Stimulated activated CD8-positive, alpha-beta memory T cell treated with anti-CD3 and anti-CD28 coated beads, Interleukin-2, amount 100 ng/mL, for 48 hours (primary cell): ENCODE measurements at places on chromosomes 6 and 20.

DNA sequence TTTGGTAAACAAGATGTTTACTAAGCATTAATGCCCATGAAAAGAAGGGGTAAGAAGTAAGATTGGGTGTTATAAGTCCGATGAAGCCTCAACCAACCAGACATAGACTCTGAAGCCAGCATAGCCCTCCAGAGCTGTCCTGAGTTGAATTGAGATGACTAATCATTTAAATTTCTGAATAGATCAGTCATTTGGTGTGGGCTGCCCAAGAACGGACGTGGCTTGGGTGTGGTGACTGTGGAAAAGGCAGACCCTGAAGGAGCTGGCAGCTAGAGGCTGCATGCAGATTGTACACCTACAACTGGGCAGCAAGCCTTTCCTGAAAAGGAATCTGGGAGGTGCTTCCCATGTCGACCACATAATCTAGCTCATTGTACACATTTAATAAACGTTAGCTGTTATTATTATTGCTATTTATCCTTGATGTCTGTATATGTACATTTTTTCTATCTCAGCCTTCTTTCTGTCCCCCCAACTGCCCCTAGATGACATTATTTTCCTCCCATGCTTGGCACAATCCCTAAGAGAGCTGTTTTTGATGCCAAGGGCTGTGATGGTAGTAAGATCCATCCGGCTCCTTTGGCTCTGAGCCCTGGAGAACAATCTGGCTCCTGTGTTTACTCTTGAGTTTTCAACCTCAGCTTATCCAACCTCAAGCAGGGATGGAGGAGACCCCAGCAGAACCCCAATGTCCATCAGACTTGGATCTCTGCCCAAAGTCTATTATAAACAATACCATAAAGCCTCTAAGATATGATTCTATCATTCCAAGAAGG is 57.6 kb upstream of the JAG1 start:
- no peak for DNase-seq

- no peak for DNase-seq
Observed at GRCh38 chr6:146389740-146390139, 153.9 kb upstream of the RAB32 start.

DNA sequence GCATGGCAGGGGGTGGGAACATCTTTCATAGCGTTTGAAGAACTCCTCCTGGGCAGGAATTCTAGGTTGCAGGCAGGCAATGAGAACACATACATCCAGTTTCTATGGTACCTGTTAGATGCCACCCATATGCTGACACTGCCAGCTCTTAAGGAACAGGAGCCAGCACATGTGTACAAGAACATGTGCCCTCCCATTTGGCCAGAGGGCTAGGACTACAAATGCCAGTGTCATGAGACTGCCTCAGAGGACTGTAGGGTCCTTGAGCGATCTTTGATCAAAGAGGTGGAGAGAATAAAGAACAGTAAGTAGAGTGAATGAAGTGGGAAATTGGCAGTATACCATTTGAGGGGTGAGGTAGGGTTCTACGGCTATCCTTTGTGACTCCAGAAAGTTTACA is 45.8 kb downstream of the GCLC start:
- no peak for DNase-seq

DNA sequence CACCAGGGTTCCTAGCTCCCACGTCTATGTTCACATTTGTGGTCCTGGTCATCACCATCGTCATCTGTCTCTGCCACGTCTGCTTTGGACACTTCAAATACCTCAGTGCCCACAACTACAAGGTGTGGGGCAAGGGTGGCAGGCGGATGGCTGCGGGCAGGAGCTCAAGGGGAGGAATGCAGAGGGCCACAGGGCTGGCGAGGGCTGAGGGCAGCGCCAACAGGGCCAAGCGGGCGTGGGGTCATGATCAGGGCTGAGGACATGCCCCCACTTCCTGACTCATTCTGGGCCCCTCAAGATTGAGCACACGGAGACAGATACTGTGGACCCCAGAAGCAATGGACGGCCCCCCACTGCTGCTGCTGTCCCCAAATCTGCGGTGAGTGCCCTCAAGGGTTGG is 4.6 kb upstream of the CAPN11 start:
- no peak for DNase-seq

- no peak for DNase-seq
Observed at GRCh38 chr6:90369024-90369519, 72.4 kb upstream of the BACH2 start.

GRCh38 chr20:7585126-7585679 is 355.1 kb downstream of the HAO1 start:
- no peak for DNase-seq

DNA sequence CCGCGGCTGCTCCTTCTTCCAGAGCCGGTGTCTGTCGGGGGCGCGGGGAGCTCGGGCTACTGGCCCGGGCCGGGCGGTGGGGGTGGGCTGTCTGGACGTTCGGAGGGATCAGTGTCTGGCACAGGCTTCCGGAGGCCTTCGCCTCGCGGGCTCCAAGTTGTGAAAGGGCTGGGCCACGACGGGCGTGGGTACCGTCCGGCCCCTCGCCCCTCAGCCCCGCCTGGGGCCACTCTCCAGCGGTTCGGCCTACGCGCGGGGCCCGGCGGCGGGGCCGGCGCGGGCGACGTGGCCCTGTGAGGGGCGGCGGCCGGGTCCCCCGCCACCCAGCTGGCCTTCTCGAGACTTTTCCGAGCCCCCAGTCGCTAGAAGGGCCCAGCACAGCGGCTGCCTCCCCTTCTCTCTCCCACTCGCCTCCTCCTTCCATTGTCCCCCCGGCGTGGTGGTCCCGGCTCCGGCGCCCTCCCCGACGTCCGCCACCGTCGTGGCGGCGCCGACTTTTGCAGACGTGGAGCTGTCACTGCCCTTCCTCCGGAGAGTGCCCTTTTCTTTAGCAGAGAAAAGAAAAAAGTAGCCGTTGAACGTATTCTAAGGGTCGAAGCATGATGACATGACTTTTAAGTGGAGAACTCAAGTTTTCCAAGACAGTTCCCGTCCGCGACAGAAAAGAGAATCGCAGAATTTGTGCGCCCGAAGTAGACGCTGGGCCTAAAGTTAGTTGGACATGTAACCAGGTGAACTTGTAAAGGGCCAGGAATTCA is 571 bp downstream of the ITCH start:
- no peak for DNase-seq

GRCh38 chr6:1136415-1136774 is 175.5 kb upstream of the FOXQ1 start:
- DNase-seq, result no peak

- DNase-seq, result no peak
Observed at GRCh38 chr6:170522565-170523183, 30.4 kb downstream of the PSMB1 start.

DNA sequence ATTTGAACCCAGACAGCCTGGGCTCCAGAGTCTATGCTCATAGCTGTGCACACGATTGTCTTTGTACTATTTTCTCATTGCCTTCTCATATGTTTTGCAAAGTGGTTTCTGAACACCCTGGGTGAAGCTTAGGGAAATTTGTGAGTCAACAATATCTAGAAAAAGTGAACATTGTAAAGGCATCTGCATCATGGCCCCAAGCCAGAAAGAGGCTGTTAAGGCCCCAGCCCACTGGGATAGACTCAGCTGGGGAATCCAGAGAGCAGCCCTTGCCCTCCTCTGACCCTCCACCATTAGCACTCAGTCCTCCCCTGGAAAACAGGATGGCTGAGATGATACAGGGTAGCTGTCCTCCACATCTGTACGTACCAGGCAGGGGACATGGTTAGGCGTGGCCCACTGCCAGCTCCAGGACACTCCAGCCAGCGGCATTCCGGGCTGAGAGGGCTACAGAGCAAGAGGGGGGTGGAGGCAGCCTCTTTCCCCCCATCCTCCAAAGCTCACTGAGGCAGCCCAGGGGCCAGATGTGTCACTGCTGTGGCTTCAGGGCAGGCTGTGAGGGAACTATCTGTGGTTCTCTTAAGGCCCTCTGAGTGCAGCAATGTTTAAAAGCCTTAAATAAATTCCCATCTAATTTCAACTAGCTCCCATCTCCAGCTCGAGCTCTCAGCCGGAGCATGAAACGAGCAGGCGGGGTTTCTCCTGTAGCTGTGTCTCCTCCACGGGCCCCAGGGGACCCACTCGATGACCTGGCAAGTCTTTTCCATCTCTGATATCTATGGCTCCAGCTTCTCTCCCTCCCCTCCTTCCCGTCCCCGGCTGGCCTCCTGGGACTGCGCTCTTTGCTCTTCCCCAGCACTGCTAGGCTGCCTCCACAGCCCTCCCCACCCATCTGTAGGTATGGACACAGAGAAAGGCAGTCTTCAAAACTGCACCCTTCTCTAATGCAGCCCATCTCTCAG is 209.4 kb upstream of the LRFN2 start:
- no peak for DNase-seq

- no peak for DNase-seq
Observed at GRCh38 chr6:15924893-15925292, 204.0 kb upstream of the MYLIP start.

- DNase-seq, result no peak
Observed at GRCh38 chr6:10316373-10316721, 98.5 kb downstream of the TFAP2A start.

DNA sequence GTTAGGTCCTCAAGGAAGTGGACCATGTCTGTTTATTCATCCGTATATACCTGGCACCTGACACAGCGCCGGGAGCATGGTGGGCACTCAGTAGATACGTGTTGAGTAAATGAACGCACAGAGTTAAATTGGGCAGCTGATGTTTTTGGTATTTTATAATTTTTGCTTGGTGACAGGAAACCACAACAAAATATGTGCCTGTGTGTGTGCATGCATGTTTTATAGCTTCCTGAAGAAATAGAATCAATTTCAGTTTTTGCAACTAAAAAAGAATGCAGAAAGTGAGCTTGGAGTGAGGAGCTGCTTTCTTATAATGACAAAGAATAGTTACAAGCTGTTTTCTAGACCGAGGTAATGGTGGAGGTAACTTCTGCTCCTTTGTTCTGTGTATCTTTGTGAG is 91.4 kb downstream of the PLCB4 start:
- no peak for DNase-seq

DNA sequence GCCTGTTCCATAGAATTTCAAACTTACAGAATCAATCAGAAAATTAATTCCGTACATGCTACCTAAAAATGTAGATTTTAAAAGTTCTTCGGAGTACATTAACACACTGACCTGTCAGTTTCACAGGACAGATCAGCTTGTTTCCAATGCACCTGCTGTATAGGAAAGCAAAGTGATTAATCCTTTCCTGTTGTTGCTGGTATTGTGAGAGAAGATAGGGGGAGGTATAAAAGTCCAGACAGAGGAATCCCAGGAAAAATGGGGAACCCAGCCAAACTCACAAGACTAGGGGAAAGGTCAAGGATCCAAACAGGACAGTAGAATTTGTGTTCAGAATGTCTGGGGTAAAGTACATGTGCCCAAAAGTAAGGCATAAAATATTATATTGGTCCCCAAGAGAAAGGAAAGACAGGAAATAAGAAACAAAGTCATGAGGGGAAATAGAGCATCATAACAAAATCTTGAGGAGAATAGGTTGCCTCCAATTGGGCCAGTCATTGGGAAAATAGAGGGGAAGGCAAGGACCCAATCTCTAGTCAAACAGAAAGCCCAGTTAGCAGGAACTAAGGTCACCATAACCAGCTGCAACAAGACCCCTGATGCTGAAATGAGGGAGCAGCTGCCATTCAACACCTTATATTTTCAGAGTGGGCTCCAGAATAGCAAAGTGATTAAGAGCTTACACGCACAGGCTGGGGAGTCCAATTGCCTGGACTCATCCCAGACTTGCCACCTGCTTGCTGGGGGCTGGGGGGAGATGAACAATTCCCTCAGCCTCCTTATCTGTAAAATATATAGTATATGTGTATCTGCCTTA is 10.3 kb downstream of the FILIP1 start:
- no peak for DNase-seq

DNA sequence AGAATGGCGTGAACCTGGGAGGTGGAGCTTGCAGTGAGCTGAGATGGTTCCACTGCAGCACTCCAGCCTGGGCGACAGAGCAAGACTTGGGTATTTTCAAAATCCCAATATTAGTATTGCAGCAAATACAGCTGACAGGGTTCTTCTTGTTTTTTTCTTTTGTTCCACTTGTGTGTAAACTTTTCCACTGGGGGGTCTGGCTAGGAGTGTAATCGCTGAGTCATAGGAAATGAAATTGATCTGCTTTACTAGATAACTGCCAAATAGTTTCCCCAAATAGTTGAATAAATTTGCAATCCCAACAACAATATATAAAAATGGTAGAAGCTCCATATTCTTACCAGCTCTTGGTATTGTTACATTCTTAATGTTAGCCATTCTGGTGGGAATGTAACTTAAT is 526.0 kb upstream of the SOX4 start:
- no peak for DNase-seq

DNA sequence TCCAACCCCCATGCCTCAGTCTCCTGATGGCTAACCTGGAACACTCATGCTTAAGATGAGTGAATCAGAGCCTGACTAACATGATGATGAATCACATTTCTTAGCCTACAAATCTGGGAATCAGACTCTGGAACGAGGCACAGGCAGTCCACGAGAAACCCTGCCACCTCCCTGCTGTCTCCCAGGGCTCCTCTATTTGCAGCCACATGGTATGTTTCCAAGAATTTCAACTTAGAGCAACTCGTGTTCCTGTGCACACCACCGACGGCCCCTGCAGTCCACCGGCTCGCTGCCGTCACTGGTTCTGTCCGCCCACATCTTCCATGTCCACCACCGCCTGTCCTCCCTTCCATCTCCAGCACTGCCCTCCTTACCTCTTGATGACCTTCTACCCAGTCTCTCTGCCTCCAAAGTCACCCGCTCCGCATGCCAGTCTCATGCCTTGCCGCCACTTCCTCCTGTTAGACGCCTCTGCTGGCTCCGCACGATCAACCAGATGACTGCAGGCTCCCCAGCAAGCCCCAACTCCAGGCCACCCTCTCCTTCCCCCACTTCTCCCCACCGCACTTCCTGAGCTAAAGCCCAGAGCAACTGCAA is 87.6 kb downstream of the AGPAT4 start:
- DNase-seq, result no peak

DNA sequence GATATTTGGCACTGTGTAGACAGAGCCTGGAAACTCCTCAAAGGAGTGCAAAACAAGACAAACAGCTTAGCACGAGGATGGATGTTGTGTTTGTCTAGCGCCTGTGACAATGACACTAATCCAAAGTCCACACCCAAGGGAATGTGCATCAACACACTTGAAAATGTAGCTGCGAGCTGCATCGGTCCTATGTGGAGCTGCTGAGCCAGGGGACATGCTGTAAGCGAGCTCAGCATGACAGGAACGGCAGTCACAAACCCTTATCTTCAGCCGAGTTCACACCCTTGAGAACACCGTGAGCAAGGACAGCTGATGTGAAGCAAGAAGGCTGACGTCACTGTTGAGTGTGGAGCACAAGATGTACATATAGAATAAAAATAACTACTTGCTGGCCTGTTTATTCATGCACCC is 684.3 kb downstream of the QKI start:
- no peak for DNase-seq

- no peak for DNase-seq
Observed at GRCh38 chr20:46137816-46138215, 19.7 kb downstream of the CD40 start.

DNA sequence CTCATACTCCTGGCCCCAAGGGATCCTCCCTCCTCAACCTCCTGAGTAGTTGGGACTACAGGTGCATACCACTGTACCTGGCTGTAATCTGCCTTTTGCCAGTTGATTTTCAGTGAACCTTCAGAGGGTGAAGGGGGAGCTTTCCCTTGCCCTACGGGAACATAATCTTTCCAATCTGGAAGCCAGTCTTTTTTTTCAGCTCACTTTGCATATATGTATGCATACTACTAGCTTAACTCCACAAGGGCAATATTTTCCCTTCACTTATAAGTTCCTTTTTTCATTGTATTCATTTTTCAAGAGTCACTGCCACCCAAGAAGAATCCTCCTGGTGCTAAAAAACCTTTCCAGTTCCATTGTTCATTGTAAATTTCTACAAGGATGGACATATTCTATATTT is 53.4 kb upstream of the GCM1 start:
- no peak for DNase-seq
